ENCODE measurements at places on chromosomes 4 and X.
A peak's percentile ranks its signal among the peaks of the same experiment; 100 is the strongest.

DNA sequence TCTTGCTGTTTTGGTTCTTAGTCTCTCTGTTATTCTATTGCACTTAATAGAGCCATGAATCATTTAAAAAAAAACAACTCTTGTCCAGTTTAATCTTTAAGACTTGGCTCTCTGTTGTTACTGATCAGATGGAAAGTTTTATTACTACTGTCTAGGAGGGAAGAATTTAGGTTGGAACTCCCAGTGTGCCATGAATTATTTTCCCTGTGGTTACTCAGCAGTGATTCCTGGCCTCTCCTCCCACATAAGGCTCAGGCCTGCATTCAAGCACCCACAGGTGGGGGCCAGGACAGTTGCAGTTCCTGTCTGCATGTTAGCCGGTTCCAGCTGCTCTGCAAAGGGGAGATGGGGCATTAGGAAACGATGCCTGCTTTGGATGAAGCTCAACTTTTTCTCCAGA, 29.8 kb upstream of the ESX1 start:
- no peak for DNase-seq

- DNase-seq: no peak
Observed at GRCh38 chr4:134388351-134388750, 186.8 kb upstream of the PABPC4L start.

DNA sequence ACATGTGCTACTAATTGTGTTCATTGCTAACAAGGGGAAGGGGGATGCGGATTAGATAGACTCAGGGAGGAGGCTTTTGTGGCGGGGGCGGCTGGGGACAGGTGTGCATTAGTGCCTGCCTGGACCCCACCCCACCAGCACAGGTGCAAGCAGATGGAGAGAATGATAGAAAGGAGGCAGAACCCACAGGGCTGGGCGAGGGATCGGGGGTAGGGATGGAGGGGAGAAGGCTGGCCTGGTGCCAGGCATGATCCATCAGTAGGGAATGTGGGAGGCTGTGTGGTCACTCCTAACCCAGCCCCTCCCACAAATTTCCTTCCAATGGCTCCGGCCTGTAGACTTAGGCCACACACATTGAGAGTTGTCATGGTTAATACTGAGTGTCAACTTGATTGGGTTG, 30.5 kb upstream of the CRMP1 start:
- no peak for DNase-seq

GRCh38 chr4:110624398-110624780, 1.5 kb upstream of the PITX2 start:
- no peak for DNase-seq

- no peak for DNase-seq
Observed at GRCh38 chrX:147680251-147680650, 231.5 kb upstream of the FMR1 start.

DNA sequence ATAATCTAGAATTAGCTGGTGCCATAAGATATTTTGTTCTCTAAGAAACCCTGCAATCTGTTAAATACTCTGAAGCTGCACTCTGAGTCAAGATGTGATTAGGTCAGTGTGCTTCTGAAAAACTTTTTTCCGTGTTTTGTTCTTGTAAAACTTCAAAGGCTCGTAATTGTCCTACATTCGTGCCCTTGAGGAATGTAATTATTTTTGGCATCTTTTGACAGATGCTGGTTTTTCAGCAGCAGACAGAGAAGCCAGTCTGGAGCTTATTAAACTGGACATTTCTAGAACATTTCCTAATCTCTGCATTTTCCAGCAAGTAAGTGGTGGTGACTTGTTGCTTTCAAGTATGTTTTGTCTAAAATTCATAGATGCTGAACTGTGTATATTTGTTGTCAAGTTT, 36.8 kb upstream of the TADA2B start:
- no peak for DNase-seq

DNA sequence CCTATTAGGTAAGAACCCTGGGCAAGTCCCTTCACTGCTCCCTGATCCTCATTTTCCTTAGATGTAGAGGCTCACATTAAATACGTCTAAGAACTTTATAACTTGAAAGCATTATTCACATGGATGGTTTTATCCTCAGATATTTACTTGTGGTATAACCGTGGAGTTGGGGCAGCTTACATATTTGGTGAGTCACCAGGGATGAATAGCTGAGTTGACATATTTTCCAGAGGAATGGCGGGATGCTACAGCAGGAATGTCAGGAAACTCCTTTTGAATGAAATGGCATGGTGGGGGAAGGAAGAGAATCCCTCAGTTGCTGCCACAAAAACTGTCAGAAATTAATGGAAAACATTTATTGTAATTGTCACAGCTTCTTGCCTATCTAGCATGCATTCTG, 165.3 kb upstream of the RPS6KA3 start:
- no peak for DNase-seq

GRCh38 chr4:144681806-144682205, 35.9 kb downstream of the HHIP start:
- DNase-seq: no peak

GRCh38 chr4:139884438-139884837, 218.8 kb downstream of the MGST2 start:
- no peak for DNase-seq

DNA sequence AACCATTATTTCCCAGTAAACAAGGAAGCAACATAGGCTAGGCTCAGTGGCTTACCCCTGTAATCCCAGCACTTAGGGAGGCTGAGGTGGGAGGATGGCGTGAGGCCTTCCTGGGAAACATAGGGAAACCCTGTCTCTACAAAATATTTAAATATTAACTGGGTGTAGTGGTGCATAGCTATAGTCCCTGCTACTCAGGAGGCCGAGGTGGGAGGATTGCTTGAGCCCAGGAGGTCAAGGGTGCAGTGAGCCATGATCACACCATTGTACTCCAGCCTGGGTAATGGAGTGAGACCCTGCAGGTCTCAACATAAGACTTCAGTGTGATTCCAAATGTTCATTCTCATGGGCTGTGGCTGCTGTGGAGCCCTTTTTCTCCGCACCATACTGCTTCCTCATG, 34.9 kb downstream of the FHDC1 start:
- DNase-seq: no peak

DNA sequence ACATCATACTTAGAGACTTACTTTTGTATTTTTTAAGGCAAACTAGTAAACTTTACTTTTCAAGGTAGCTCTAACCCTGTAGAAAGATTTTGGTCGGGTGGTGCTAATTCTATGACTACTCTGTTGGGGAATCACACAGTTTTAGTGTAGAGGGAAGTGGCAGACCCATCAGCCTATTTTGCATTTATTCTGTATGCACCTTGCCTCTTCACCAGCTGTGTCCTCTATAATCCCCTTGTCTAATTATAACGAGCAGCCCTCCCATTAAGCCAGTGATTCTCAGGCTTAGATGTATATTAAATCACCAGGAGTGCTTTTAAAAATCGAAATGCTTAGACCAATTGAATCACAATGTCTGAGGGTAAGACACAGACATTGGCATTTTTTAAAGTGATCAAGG, 78.1 kb downstream of the GALNT7 start:
- no peak for DNase-seq

- DNase-seq: no peak
Observed at GRCh38 chrX:133645977-133646718, 230.9 kb upstream of the GPC4 start.

DNA sequence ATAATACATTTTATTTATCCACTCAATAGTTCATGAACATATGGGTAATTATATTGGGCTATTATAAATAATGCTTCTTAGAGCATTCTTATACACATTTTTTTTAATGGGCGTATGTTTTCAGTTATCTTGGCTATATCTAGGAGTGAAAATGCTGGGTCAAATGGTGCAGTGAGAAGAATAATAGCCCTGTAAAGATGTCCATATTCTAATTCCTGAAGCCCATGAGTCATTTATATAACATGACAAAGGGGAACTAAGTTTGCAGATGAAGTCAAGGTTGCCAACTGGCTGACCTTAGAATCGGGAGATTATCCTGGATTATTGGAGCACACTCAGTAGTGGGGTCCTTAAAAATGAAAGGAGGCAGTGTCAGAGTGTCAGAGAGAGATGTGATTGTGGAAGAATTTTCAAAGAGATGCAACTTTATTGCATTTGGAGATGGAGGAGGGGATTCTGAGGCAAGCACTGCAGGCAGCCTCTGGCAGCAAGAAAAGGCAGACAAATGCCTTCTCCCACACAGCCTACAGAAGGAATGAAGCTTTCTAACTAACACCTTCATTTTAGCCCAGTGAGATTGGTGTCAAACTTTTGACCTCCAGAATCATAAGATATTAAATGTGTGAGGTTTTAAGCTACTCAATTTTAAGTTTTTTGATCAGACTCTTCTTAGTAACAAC, 106.1 kb upstream of the HS3ST1 start:
- no peak for DNase-seq

- no peak for DNase-seq
Observed at GRCh38 chr4:147862043-147862692, 130.3 kb downstream of the ARHGAP10 start.

- DNase-seq: no peak
Observed at GRCh38 chrX:122582280-122582974, 601.7 kb upstream of the GRIA3 start.

GRCh38 chrX:111861605-111862004, 14.4 kb upstream of the TRPC5OS start:
- no peak for DNase-seq

DNA sequence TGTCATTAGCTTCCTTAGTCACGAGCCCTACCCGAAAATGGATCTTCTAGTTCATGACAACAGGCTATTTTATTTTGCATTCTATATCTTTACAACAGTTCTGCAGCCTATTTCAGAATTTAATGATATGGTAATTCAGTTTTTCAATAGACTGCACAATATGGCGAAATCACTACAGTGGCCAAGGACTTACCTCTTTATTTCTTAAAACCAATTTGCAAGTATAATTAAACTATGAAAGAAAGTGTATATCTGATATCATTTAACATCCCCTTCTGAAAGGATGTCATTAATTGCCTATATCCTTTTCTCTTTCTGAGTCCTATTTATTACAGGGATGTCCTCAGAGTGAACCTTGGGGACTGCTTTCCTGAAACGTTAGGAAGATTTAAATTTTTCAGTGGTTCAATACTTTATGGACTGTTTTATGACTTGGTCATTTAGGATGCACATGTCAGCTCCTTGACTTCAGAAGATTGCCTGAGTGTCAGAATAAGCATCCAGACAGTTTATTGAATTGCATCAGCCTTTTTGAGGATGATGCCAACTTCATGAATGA, 190.8 kb upstream of the GEMIN8 start:
- no peak for DNase-seq

DNA sequence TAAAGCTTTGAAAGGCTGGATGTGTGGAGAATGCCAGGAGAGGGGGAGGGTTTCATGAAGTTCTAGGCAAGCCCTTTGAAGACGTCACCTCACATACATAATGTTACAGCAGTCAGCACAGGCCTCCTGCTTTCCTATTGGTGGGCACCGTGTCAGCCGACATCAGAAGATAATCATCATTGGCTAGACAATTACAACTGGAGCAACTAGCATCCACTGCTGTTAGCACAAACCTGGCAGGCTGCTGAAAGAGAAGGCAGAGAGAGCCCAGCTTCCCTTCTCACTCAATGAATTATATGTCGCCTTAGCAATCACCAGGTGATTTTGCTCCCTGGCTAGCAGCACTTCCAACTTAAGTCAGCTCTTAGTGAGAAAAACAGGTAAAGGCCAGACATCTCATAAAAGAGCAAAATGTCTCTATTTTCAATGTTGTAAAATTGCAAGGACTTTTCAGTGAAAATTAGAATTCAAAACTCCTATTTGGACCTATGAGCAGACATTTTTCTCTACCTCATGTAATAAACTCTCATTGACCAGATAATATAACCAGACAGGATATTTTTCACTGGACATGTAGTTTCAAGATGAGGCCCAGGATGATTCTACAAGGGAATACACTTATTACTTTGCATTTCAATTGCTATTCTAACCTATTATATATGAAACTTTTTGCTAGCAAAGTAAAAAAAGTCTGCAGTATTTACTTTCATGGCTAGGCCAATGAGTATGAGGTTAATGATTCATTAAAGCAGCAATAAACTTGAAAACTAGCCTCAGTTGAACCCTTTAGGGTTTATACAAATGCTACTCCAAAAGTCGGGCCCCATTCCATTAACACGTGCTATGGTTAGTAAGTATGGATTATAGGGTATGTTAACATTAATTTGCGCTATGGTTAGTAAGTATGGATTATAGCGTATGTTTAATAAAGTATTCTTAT, 4.3 kb downstream of the ELOVL6 start:
- peak; percentile 69 for DNase-seq

DNA sequence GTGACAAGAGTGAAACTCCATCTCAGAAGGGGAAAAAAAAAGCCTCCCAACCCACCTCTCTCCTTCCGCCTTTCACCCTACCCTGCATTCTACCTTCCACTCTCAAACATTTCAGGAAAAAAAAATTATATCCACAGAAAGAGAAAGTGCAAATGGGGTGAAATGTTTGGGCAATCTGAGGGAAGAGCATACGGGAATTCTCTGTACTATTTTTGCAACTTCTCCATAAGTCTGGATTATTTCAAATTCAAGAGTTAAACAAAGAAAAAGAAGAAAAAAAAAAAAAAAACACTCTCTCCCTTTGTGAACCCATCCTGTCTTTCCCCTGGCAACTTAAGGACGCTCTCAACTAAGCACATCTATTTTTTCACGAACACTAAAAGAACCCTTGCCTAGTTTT, 41.3 kb downstream of the AFAP1 start:
- no peak for DNase-seq

- DNase-seq: no peak
Observed at GRCh38 chrX:12975670-12975965, 708 bp downstream of the TMSB4X start.

GRCh38 chrX:69538321-69538876, 34.3 kb downstream of the NALF2 start:
- DNase-seq: peak; percentile 59

DNA sequence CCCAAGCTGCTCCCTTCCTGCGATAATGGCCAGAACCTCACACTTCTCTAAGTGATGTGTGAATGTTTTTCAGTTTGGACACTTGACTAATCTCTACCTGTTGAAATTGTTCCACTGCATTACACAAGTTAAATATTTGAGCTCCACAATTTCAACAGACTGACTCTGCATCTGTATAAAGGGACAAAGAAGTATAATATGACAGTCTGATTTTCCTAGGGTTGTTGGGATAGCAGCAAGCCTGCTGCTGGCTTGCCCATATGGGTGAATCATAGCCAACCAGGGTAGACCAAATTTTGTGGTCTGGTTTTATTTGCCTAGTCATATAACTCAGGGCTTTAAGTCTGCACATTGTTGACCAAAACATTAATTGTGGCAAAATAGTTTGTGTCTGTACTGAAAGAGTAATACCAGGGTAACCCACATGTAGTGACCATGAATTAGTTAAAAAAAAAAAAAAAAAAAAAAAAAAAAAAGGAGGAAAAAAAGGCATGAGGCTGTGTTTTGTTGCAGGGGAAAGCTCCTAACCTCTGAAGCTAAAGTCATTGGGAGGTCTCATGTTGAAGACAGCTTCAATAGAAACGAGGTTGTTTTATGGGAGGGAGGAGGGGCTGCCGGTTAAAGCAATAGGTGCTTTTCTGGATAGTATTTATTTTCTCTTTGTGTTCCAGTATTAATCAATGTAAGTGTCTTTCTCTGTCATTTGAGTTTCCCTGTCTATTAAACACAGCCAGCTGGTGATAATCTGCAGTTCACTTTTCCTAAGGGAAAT, 534.2 kb downstream of the RAB28 start:
- DNase-seq: no peak

- no peak for DNase-seq
Observed at GRCh38 chrX:70134116-70134477, 850 bp downstream of the IGBP1 start.

GRCh38 chrX:87067795-87068369, 449.7 kb upstream of the KLHL4 start:
- no peak for DNase-seq

GRCh38 chr4:107708225-107708624, 11.8 kb downstream of the PAPSS1 start:
- DNase-seq: no peak

GRCh38 chr4:122806981-122807679, 19.5 kb upstream of the FGF2 start:
- DNase-seq: no peak
